ENCODE measurements at places on chromosomes 12 and 14.

- DNase-seq: peak; percentile 11
These were observed 307.1 kb downstream of the RPL10L start for GRCh38 chr14:46344327-46344937.

DNA sequence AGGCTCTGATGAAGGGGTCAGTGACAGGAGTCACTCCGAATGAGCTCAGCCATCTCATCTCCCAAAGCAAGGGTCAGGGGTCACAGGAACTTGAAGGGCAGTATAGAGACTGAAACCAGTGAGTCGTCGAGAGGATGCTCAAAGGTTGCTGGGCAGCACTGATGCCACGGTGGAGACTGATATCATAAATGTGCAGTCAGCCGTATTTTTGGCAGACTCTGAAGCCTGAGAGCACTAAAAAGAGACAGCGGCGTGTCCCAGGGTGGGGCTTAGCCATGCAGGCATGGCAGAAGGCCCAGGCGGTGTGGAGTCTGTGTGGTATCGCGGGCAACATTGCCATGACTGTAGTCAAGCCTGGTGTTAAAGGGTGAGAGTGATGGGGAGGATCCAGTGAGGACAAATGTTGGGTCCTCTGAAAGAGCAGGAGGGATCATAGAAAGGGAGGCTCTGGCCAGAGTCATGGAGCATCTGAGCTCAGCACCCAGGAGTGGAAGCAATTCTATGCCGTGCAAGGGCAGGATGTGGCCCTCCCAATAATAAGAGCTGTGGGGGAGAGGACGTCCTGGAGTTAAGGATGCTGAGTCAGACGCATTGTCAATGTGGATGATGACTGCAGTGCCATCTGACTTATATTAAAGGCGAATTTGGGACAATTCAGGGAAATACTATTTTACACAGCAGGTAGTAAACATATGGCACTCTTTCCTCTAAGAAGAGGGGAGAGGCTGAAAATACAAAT, 241.2 kb upstream of the FKBP4 start:
- DNase-seq: no peak

- DNase-seq: no peak
These were observed 20.0 kb upstream of the FICD start for GRCh38 chr12:108495054-108495453.

- DNase-seq: no peak
These were observed 151.2 kb upstream of the KRR1 start for GRCh38 chr12:75662511-75663159.

DNA sequence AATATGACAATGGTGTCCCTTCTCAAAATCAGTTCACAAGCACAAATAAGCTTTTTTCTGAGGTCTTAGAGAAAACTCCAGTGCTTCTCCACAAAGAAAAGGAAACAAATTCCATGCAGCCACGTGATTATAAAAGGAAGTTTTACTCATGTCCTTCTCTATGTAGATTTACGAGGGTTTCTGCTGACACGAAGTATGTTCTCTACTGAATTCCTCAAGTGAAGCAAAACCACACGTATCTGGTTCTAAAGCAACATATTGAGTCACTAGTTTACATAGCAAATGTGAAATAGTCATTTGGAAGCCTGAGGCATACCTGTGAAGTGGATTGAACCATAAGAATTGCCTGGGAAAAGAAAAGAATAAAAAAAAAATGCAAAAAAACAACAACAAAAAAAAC, 31.9 kb downstream of the BMP4 start:
- no peak for DNase-seq

DNA sequence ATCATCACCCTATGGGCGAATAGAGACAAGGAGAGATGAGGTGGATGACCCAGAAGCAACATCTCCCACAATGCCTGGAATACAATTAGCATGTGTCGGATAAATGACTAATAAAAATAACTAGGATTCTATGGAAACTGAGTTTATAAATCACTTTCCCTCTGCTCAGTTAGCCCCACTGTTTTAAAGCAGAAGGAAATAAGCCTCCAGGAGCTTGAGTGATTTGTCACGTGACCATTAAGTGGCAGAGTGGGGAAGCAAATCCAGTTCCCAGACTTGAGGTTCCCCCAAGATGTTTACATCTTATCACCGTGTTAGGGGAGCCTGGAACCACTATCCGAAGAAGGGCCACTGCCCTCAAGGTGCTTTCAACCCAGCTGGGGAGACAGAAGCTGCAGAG, 136.5 kb upstream of the CCND2 start:
- no peak for DNase-seq

- DNase-seq: no peak
These were observed 79.8 kb downstream of the PDE6H start for GRCh38 chr12:15052691-15053090.

- no peak for DNase-seq
These were observed 4.5 kb downstream of the GZMB start for GRCh38 chr14:24629521-24629920.

DNA sequence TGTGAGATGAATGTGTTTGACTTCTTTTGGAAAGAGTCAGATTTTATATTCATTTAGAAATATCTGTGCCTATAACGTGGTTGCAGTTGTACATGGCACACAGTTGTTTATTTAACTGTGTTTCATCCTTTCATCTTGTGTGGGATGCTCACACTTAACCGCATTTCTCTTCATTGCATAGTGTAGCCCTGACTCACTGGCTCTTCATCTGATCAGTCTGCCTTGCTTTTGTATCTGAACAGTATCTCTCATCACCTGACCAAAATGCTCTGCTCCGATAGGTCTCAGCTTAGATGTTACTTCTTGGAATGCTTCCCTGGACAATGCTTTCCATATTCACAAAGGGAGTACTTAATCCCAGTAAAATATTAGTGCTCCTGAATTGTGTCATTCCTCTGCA, 83.4 kb downstream of the PDE3A start:
- DNase-seq: no peak

- DNase-seq: no peak
These were observed 150.4 kb downstream of the PPM1H start for GRCh38 chr12:62784576-62784975.

GRCh38 chr12:89448951-89449371, 75.6 kb downstream of the GALNT4 start:
- DNase-seq: no peak

- DNase-seq: no peak
These were observed 115.3 kb upstream of the PRB2 start for GRCh38 chr12:11510671-11511070.

- peak; percentile 93 for DNase-seq
These were observed 31.9 kb downstream of the FOS start for GRCh38 chr14:75310295-75311111.
